ENCODE measurements at places on chromosomes 3 and 15.

DNA sequence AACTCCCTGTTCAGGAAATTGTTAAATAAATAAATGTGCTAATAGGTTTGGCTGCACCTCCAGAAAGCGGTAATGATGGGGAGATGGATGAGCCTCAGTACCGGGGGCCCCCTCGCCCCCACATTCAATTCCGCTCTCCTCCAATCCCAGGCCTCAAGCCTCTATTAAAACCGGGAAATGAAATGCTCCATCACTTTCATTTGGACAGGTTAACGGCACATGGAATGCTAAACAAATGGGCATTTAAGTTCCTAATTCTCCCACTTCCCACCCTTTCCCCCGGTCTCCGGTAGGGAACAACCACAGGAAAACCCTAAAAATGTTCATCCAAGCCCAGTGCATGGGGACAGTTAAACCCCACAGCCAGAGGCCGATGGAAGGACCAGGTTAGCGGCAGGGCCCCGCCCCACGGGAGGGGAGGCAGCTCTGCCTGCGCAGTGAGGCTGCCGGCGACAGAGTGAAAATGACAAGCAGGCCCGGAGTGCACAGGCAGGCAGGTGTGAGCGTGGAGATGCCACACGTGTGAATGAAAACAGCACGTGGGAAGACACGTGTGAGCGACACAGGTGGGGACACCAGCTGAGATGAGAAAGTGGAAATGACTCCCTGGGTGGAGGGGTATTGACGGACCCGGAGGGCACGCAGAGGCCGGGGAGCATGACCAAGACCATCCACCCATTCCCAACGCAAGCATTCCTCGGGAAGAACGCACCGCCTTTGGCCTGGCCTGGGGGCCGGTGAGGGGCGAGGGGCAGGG is 28.1 kb downstream of the RNU5B-1 start:
- no peak for DNase-seq

GRCh38 chr3:193905541-193906396 is 230.2 kb upstream of the HES1 start:
- no peak for DNase-seq

DNA sequence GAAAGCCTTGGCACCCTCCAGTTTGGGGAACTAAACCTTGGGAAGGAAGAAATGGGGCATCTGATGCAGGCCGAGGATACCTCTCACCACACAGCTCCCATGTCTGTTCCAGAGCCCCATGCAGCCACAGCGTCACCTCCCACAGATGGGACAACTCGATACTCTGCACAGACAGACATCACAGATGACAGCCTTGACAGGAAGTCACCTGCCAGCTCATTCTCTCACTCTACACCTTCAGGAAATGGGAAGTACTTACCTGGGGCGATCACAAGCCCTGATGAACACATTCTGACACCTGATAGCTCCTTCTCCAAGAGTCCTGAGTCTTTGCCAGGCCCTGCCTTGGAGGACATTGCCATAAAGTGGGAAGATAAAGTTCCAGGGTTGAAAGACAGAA is 7.7 kb downstream of the MAP1A start:
- no peak for DNase-seq

- no peak for DNase-seq
These were observed 914 bp upstream of the PTH1R start for GRCh38 chr3:46876313-46877300.

- DNase-seq = no peak
These were observed 2.4 kb upstream of the CYP1A1 start for GRCh38 chr15:74727727-74728126.

DNA sequence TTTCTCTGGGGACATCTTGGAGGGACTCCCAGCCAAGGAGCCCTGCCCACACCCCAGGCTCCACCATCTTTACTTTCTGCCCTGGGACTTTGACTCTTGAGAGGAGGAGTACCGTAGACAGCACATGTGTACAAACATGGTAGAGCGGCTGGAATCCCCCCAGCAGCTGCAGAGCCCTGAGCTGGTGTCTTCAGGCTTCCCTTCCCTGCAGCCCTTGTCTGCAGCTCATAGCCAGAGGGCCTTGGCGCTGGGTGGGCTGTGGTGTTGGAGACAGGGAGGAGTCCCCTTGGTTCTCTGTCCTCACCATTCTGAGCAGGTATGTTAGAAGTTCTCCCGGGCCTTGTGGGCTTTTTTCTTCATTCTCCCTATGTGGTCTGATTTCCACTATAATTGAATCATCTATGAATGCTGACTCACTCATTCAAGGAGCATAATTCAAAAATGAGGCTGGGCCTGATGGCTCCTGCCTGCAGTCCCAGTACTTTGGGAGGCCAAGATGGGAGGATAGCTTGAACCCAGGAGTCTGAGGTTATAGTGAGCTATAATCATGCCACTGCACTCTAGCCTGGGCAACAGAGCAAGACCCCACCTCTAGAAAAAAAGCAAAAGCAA is 97.8 kb upstream of the MEF2A start:
- no peak for DNase-seq

GRCh38 chr3:52197499-52197841 is 490 bp upstream of the ALAS1 start:
- DNase-seq = no peak

All from iPS DF 19.7 (cell line).